Small intestine (tissue), 16 donors: ENCODE measurements at places on chromosomes 2 and 18.
A peak's percentile ranks its signal among the peaks of the same experiment; 100 is the strongest.

DNA sequence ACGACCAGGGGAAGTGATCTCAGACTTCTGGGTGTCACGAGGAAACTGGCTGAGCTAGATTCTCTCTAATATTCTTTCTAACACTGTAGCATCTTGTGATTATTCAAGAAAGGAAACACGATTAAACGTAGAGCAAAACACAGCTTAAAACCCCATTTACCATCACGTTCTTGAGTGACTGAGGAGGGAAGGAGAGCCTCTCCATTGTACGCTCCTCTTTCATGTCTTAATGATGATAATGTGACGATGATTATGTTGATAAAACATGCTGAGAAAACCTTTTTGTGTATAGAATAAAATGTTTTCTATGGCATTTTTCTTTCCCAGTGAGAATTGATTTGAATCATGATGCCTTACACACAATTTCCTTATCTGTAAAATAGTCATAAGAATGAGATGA lies 705.6 kb upstream of the ID2 start:
- DNase-seq, result no peak

DNA sequence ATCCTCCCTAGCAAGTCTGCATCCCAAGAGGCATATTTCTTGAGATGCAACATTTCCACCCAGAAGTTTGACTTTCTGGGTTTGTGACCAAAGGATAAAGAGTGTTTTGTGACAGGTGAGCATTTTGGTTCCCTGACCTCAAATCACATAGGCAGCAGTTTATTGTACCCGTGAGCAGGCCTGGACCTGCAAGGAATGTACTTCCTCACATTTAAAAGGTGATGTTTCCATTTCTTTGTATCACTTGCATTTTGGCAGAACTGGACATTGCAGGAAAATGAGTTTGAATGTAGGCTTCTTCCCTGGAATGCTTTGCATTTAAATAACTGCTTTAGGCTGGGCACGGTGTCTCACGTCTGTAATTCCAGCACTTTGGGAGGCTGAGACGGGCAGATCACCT lies 160.7 kb downstream of the ALPK2 start:
- no peak for DNase-seq

- DNase-seq, result no peak
Measured at GRCh38 chr2:238713198-238713826, 134.6 kb upstream of the TWIST2 start.

GRCh38 chr18:22332590-22332989 lies 85.1 kb downstream of the CTAGE1 start:
- DNase-seq, result no peak

GRCh38 chr2:64453770-64454385 lies at the start of gene LGALSL:
Gene LGALSL (plus strand): TSS chr2:64454162. CDS start chr2:64454546, 384 bp downstream.
- DNase-seq, result peak; percentile 87

DNA sequence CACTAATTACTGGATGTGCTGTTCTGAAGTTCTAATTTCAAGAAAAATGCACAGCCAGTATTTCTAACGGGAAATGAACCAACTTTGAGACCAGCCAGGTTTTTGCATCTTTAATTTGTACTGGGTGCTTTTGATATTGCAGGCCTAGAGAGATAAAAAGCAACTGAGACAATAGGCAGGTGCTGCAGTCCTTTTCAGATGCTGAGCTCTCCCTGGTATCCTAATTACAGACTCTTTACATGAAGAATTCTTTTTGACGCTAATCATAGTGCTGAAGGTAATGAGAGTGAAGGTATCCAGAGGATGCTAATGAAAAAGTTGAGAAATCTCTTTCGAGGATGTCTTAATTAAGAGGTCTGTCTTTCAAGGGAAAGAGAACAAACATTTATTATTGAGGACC lies 85.1 kb downstream of the SERPINB8 start:
- no peak for DNase-seq

DNA sequence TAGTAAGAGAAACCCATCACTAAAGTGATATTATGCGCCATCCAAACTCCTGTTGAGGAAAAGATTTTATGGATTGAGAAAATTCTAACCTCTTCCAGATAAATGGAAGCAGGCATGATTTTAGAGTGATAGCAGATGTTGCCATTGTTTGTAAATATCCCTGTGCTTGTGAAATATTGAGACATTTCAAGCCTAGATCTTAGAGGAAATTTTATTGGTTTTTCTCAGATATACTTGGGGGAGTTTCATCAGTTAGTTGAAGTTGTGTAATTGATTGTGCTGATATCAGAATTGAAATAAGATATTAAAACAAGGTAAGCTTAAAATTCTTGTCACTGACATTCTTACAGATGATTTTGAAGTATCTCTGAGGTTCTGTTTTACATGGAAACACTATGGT lies 390.9 kb upstream of the FANCL start:
- DNase-seq, result no peak

- DNase-seq, result peak; percentile 64
Measured at GRCh38 chr2:178194600-178195389, 483 bp downstream of the OSBPL6 start.

DNA sequence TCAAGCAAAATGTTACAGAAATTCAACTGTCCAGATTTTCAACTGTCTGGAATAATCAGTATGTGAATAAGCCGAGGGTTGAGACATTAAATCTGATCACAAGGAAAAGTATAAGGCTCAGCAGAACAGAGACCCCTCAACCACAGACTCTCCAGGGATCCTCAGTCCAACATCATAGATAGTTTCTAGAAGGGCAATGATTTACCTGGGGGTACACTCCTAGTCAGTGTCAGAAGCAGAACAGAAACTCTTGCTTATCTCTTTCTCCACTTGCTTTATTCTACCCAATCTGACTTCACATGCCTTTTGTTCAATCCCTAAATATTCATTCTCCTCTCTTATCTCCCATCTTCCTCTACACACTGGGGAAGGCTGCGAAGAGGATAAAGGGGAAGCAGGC lies 36.4 kb downstream of the ICOS start:
- no peak for DNase-seq

DNA sequence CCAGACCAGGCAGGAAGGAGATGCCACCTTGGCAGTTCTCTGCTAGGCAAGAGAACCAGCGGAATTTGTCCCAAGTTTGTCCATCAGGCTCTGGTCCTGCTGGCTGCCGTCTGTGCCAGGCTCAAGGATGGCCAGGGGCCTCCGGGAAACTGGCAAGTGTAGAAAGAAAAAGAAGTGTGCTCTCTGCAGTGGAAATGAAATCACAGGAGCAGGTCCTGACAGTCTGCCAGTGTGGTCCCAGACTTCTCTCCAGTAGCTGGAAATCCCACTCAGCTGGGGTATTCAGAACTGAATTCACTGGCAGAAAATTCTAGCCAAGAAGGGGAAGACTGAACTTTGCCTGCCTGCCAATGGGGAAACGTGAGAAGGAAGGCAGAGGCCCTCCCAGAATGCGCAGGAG lies 91.0 kb downstream of the STPG4 start:
- no peak for DNase-seq

DNA sequence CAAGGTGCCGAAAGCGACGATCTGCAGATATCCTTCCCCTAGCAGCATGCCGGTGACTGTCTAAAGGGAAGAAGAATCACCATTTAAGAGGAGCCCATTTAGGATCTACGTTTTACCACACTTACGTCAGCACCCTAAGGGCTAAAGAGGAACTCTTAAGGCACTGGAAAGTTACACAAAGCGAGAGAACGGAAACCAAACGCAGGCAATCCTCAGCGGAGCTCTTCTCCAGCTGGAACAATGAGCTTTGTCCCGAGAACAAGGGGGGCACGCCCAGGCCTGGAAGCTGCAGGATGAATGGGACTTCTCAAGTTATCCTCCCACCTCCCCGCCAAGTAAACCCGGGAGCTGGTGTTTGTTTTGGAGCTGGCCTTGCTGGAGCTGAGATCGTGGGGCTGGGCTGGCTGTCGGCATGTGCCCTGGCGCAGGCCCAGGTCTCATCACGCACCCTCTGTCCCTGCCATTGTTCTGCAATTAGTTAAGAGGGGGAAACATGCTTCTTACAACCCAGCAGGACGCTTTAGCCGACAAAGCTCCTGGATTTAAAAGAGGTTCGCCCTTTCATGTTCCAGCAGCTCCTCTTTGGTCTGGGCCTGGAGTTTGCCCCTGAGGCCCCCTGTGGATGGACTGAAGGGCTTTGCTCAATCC lies 36.4 kb downstream of the PXDN start:
- DNase-seq, result peak; percentile 8

GRCh38 chr18:816869-817268 lies 4.8 kb upstream of the YES1 start:
- no peak for DNase-seq

DNA sequence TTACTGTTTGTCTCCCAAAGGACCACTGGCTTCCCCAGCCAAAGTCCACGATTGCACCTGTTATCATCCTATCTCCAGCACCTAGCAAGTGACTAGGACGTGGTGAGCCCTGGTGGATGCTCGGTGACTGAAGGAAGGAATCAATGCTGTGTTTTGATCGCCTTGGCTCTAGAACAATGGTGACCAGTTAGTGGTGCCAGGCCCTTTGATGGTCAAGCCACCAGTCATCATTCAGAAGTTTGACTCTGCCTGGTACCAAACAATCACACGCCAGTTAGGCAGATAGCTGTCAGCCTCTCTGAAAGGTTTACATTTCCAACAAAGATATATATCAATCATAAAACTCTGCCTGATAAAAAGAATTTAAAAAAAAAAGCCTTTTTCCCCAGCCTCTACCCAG lies 244.1 kb downstream of the SH3BP4 start:
- DNase-seq, result no peak

DNA sequence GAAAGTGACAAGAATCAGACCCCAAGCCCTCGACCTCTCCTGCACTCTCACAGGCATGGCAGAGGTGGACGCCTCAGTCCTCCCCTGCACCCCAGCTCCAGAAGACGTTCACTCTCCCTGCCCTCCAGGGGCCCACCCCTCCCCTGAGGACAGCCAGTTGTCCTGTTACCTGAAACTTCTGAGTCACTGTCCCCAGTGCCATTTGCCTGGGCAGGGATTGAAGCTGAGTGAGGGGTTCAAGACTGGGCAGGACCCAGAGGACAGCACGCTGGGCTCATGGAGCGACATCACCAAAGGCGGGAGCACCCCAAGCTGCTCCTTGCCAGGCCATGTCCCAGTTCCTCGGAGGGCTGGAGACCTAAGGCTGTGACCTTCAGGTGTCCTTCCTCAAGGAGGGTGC lies 34.2 kb upstream of the COL6A3 start:
- DNase-seq, result no peak

DNA sequence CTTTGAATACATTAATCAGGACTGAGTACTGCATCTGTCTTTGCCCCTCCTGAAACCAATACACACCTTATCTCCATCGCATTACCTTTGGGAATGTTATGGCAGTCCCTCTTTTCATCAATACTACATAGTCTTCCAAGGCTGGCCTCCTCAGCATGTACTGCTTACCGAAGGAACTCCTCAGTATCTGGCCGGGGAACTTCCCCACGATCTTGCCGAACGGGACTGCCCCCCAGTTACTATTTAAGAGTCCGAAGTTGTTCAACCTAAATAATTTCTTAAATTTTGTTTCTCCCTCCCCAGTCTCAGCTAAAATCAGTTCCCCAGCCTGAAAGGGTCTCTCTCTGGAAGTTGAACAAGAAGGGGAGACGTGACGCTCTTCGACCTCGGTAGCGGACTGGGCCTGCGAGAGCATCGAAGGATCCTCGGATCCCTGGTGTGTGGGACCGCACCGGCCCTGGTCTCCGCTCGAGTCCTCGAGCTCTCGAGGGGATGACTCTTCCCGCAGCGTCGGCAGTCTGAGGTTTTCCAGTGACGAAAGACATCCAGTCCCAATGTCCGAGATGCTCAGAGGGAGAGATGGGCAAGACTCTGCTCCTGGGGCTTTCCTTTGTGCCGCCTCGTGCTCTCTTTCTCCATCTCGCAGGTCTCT lies 489 bp downstream of the TRMT61B start:
- DNase-seq, result no peak

- DNase-seq, result no peak
Measured at GRCh38 chr2:100352521-100352920, 30.2 kb upstream of the LONRF2 start.

GRCh38 chr18:582465-582864 lies 2.3 kb downstream of the CETN1 start:
- no peak for DNase-seq

GRCh38 chr2:197208024-197208423 lies 102.6 kb downstream of the ANKRD44 start:
- DNase-seq, result no peak

DNA sequence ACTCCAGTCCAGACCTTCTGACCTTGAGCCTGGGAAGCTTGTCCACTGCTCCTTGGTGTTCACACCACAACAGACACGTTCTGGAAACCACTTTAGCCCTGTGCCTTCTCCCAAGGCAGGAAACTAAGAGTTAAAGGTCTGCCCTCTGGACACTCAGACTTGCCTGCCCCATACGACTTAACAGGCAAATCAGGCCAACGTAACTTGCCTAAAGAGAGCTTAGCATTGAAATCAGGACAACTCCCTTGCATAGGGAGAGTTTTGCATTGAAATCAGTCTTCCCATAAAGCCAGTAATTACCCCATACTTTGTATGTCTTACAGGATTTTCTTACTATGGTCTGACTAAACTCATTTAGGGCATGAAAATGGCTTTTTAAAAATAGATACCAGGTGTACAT lies 18.5 kb downstream of the NFE2L2 start:
- DNase-seq, result no peak

DNA sequence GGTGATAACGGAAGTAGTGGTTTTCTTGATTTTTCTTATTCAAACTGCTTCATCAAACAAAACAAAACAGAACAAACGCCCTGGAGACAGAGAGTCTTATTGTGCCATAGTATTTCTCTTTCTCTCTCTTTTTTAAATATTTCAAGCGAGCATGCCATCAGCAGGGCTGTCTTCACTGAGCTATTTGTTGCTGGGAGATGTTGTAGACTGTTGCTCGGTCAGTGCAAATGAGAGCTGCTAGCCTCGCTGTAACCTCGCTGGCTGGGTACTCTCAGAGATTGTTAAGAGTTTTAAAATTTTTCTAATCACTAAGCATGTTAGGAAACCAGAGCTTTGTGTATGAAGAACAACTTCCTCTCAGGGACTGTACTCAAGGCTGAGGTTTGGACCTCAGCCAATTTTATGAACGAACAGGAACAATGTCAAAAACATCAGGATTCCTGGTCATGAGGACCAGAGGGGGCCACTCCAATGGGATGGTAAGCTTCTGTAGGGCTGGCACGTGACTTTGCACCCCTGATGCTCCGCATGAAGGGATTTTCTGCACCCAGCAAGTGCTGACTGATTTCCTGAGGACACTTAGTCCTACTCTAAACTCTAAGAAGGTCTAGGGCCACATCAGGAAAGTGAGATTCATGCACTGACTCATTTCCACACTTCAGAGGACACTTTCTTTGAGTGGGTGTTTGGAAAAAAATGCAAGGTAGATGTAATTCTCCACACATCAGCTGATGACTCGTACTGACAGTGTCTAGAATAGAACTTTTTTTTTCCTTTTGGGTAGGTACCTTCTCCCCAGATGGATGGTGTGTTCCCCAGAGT lies 59.8 kb upstream of the IL1R1 start:
- peak; percentile 41 for DNase-seq

DNA sequence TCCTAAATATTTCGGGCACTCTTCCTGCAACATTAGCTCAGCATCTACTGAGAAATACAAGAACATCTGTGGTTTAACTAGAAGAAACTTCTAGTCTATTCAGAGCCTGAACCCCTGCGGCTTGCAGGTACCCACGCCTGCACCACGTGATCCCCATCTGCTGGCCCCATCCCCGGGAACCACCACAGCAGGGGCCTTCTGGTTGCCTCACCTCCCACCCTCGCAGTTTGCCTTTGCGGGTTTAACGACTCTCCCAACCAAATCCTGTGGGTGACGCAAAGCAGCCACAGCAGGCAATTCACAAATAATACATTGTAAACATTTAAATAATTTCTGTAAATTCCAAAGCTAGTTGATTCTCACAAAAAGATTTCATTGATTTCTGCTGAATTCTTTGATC lies 90.2 kb upstream of the TMEM18 start:
- peak; percentile 16 for DNase-seq

GRCh38 chr18:24055878-24056277 lies 41.3 kb downstream of the TTC39C start:
- DNase-seq, result no peak
